Umbilical cord (tissue), 2 donors: ENCODE measurements at places on chromosomes 1 and 21. TPM values are rescaled to one million over a fixed set of nuclear protein-coding genes. Genes with fewer than 3 reads are reported as not detected.

GJC2 gene
- total RNA-seq: 1.9 TPM

PFDN2 gene
- total RNA-seq: 2.4 TPM

- no peak for DNase-seq
Observed at GRCh38 chr21:41817877-41818855, 51.3 kb upstream of the RIPK4 start.

DNA sequence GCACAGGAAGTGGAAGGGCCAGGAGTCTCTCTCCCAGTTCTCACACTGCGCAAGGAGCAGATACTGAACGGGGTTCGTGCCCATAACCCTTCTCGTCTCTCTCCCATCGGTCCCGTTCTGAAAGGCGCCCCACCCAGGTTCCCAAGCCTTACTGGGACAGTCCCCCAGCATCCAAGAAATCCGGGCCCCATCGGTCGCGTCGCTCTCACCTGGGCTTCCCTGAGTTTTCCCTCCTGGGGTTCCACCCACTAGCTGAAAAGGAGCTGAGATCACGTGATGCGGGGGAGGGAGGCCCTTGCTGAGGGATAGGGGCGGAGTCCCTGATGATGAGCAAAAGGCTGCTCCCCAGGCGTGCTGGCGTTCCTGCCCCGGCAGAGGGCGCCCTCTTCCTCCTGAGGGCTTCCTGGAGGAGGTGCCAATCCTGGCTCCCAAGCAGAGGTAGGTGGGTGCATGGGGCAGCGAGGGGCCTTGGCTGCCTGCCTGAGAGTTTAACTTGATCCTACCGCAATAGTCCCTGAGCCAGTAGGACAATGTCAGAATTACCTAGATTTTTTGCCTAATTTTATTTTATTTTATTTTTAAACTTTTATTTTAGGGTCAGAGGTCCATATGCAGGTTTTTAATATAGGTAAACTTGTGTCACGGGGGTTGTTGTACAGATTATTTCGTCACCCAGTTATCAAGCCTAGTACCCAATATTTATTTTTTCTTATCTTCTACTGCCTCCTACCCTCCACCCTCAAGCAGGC, at the start of gene SPOCD1:
Gene SPOCD1, minus strand, starts transcription at position 271 of the 749 bp plus-strand sequence. CDS start 689 bp downstream, outside the sequence.
- DNase-seq: peak; percentile 77

DNA sequence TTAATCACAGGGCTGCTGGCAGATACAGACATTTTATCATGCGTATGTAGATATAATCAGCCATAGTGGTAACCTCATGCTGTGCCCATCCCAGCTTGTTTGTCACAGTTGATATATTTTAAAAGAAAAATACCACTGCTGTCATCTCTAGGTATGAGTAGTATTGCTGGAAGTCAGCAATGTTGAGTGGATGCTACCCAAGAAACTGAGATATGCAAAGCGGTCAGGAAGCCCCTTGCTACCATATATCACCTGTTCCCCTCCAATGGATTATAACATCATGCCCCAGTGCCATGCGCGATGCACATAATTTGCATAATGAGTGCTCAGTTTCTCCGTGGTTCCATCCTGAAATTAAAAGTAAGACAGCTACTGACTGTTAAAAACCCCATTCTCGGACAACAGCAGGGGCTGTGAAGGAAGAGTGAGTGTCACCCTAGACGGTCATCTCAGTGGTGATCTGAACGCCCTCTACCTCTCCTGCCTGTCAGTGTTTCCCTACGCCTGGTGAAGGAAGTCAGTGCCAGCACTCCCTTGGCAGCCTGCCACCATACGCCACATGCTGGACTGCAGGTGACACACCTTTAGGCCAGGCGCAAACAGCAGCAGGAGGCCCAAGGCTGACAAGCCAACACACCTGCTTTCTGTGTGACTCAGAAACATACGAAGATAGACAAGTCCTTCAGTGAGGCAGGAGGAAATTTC, 2.7 kb downstream of the IL10RB start:
- no peak for DNase-seq
